ENCODE measurements at places on chromosomes 7 and 10.

- DNase-seq: no peak
Measured at GRCh38 chr10:127148066-127148932, 48.1 kb downstream of the INSYN2A start.

DNA sequence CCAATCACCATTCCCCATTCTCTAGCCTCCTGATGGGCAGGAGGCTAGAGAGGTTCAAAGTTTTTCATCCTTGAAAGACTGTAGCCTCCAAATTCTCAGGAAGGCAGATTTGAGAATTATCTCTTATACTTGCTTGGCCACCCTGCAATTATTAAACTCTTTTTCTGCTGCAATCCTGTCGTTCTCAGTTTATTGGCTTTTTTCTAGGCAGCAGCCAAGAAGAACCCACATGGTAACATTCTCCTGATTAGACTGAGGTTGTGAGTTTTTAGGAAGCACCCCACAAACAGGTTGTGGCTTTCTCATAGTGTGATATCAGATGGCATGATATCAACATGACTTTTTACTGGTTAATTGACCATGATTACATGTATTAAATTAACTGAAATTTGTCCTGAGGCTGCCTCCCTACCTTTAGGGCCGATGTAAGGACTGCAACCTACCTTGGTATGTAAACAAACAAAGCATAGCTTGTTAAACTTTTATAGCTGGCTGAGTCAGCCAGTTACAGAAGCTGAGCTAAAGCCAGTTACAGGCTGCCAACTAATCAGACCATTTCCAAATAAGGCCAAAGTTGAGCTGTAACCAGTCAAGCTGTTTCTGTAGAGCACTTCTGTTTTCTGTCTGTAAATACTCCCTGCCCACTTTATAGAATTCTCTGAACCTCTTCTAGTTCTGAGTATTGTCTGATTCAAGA, 3.2 kb upstream of the ZNF248 start:
- DNase-seq: no peak

- no peak for DNase-seq
Measured at GRCh38 chr7:100855515-100855914, 3.0 kb downstream of the SLC12A9 start.

- no peak for DNase-seq
Measured at GRCh38 chr10:96222441-96222840, 48.9 kb downstream of the BLNK start.

DNA sequence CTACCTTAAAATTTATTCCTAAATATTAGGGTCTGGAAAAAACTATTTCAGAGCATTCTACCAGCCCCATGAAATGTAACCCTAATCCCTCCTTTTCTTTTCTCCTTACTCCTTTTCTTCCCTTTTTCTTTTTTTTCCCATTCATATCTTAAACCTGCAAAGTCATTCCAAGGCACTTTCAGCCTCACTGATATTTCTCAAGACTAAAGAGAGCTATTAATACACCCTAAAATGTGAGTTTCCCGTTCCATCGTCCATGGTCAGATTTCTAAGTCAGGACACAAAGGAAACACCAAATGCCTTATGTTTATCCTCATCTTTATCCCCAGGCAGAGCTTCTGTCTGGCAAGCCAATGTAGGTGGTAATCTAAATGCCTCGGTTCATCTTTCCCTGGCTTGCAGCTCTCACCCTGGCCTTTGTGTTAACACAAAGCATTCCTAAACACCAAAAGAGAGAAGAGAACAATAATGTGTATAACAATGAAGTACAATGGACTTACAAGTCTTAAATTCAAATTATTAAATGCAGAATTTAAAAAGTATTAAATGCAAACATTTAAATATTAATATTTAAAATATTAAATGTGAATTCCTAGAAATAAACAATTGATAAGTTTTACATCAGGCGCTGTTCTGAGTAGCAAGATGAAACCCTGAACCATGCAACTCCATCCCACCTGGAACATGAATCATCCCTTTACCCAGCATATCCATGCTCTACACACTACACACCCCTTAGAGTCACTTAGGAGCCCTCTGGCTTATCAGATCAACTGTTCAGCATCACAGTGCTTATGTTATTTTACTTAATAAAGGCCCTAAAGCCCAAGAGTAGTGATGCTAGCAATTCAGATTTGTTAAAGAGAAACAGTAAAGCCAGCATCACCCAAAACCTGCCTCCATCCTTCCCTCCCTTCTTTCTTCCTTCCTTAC, 26.8 kb downstream of the MICU1 start:
- DNase-seq: no peak

- DNase-seq: no peak
Measured at GRCh38 chr7:118870187-118870586, 645.7 kb downstream of the ANKRD7 start.

DNA sequence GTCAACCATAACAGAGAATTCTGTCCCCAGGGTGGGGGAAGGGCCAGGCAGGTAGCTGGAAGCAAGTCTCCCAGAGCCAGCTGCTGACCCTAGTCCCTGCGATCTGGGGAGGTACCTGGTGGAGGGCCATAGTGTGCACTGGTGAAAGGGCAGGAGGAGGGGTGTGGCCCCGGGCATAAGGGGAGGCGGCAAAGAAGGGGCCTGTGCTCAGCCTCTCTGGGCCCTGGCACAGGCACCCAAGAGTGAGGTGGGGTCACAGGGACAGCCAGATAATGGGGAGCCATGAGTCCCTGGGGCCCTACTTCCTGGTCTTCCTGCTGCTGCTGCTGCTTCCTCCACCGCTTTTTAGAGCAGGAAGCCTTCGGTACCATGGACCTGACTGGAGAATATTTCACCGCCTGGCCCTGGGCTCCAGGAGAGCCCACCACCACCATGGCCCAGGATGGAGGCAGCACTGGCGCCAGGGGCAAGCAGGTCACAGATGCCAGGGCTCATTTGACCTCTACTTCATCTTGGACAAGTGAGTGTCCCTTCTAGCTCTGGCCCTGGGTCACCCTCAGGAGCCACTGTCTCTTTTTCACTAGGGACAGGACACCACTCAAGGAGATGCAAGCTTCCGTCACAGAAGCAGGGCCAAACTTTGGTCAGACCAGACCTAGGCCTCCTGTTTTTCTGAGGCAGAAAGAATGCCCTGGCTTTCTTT, at the start of gene ANTXRL:
Gene ANTXRL, plus strand, starts transcription at position 7 of the 703 bp plus-strand sequence. Its CDS starts 266 bp downstream, at position 273.
- DNase-seq: no peak

- DNase-seq: no peak
Measured at GRCh38 chr10:46077731-46078413, 31.8 kb upstream of the MSMB start.

GRCh38 chr10:49183596-49184542, 4.3 kb downstream of the TMEM273 start:
- DNase-seq: no peak

- no peak for DNase-seq
Measured at GRCh38 chr10:792792-793100, 103.3 kb upstream of the DIP2C start.

- no peak for DNase-seq
Measured at GRCh38 chr10:34584164-34584563, 230.9 kb downstream of the PARD3 start.

DNA sequence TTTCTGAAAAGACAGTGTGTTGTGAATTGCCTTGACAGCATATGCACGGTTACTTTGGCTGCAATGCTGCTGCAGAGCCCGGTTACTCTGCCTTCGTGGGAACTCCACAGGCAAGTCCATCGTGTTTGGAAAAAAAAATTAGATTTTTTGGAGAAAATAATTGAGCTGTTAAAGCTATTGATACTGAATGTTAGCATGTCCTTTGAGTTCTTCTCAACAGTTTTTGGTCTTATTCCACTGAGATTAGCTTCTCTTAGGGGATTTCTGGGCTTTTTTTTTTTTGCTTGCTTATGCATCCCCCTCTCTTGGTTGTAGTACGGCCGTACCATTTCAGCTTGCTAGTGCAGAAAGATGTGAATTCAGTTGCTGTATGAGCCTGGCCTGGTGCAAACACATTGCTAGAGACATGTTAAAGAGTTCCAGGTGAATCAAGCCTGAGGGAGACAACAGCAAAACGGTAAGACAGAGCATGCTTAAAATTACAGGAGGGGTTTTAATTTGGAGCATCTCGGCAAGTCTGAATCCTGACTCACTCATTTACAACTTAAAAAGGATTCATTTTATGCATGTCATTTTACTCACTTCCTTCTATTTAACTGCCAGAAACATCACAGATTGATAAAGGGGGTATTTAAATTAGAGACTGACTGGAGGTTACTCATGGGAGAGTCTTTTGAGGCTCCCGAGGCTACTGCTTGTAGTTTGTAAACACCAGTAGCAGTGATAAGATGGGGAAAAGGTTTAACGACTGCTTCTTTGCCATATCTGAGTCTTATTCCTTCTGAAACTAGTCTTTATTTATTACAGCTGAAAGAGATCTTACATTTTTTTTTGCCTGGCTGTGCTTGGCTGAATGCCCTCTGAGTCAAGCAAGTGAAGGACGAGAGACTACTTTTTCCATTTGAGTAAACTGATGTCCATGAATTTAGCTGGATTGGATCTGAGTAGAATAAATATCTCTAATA, 113.7 kb downstream of the CDK14 start:
- DNase-seq: no peak

DNA sequence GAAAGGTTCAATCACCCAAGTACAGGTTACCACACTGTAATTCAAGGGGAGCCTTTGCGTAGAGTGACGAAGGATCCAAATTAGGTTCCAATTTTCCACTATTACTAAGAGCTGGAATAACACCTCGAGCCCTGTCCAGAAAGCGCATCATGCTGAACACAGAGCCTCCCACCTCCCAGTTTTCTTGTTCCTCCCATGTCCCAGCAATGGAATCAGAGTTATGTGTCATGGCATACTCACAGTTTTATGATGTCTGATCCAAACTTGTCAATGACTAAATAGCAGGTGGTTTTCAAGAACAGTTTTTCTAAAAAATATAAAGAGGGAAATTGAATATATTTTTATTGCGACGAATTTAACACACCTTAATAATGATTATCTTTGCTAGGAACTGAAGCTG, 50.6 kb downstream of the AOAH start:
- DNase-seq: no peak

DNA sequence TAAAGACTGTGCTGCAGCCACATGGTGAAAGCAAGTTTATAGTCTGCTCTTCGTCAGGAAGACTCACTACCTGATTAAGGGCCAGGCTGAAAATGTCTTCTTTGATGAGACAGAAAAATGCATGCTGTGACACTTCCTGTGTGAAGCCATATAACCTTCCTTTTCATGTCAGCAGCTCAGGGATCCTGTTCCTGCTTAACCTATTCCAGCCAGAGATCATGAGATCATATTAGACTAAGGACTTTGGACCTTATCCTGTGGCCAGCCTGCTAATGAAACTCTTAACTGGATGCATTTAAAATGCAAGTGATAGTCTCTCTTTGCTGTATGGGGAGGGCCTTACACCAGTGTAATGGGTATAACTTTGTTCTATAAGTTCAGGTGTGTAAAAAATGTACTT, 165.2 kb downstream of the PTEN start:
- no peak for DNase-seq

- no peak for DNase-seq
Measured at GRCh38 chr7:151456276-151456675, 16.3 kb upstream of the CRYGN start.

- no peak for DNase-seq
Measured at GRCh38 chr7:22860784-22861482, 38.3 kb upstream of the TOMM7 start.

- DNase-seq: no peak
Measured at GRCh38 chr7:149868623-149869290, 5.0 kb upstream of the ATP6V0E2 start.

DNA sequence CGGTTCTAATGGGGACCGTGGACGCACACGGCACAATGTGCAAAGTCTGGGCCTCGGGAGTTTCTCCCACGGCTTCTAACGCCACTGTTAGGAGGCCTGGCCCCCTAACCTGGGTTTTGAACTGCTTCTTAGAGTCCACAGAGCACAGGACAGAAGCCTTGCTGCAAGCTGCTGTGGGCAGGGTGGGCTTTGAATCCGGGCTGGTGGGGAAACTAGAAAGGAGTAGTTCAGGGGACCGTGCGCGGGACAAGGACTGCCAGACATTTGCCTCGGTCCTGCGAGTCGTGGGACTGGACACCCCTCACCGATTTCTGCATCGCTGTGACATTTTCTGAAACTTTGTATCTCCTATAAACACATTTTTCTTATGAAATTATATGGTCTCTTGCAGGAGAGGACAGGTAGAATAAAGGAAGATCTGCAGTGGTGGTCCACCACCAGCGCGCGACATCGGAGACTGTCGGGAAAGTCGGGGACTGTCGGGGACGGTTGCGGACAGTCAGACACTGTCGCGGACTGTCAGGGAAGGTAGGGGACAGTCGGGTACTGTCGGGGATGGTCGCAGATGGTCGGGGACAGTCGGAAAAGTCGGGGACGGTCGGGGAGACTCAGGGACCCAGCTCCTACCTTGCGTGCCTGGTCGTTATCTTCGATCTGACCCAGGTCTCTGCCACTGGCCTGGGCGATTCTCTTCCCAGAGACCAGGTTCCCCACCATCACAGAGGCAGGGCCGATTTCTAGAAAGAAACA, 222.1 kb downstream of the ZMYND11 start:
- no peak for DNase-seq

GRCh38 chr10:34880817-34881216, 65.7 kb upstream of the PARD3 start:
- DNase-seq: no peak

GRCh38 chr7:86748843-86749719, 105.4 kb downstream of the GRM3 start:
- no peak for DNase-seq

DNA sequence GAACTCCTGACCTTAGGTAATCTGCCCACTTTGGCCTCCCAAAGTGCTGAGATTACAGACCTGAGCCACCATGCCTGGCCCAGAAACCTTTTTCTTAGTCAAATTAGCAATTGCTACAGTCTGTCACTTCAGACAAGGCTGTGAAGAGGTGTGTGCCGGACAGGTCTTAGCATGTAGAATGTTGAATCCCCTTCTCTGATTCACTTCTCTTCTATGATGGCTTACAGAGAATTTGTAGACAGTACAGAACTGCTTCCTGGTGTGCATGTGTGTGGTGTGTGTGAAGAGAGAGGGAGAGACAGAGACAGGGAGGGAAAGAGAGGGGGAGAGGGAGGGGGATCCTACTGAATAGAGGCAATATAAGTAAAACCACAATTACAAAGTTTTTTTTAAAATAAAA, 150.4 kb downstream of the PARD3 start:
- DNase-seq: no peak

- DNase-seq: no peak
Measured at GRCh38 chr10:130864961-130865818, 446.3 kb downstream of the TCERG1L start.

DNA sequence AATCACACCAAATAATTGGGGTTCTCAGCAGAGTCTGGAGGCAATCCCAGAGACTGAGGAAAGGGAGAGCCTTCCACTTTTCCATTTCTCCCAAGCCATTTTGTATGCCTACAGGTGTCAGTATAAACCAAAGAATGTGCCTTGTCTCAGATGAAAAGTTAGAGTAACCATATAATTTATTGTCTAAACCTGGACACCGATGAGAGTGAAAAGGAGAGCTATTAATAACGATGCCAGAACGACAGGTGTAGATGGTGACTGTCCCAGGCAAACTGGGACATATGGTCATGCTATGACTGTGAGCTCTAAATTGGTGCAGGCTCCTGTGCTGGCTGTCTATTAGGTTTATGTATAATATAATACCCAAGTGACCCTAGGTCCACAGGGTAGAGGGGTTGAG, 219.6 kb downstream of the ARHGAP12 start:
- no peak for DNase-seq

Data from effector CD4-positive, alpha-beta T cell (primary cell).